Iris pigment epithelial cell (primary cell): ENCODE measurements at places on chromosomes 3 and 15.

DNA sequence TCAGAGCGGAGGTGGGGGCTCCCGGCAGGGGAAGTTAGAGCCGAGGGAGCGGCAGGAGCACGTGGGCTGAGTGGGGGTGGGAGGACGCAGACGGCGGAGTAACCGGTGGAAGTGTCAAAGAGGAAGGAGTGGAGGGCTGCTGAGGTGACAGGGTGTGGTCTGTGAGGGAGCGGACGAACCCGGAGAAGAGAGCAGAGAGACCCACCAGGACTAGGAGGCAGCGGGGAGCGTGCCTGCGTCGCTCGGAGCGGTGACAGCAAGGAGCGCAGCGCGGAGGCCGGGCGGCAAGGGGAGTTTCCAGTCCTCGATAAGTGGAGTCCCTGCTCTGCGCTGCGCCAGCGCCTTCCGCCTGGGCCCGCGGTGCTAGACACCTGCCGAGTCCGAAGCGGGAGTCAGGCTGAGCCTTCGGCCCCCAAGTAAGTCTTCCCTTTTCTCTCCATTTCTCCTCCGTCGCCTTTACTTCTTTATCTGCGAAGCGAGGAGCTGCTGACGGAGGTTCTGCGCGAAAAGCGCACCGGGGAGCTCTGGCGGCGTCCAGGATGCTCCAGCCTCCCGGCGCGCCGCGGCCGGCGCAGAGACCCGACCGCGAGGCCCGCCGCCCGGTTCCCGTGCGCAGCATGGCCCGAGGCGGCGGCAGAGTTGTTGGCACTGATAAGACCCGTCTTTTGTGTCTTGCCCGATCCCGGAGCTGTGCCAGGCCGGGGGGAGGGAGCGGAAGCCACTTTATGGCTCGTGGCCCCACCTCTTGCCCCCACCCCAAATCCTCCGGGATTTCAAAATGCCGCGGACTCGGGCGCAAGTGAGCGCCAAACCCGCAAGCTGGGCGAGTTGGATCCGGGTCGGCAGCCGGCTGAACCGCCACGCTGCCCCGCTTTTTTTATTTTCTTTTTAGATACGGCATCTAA is 533.0 kb upstream of the SEMA6D start:
- DNase-seq: peak; percentile 28

DNA sequence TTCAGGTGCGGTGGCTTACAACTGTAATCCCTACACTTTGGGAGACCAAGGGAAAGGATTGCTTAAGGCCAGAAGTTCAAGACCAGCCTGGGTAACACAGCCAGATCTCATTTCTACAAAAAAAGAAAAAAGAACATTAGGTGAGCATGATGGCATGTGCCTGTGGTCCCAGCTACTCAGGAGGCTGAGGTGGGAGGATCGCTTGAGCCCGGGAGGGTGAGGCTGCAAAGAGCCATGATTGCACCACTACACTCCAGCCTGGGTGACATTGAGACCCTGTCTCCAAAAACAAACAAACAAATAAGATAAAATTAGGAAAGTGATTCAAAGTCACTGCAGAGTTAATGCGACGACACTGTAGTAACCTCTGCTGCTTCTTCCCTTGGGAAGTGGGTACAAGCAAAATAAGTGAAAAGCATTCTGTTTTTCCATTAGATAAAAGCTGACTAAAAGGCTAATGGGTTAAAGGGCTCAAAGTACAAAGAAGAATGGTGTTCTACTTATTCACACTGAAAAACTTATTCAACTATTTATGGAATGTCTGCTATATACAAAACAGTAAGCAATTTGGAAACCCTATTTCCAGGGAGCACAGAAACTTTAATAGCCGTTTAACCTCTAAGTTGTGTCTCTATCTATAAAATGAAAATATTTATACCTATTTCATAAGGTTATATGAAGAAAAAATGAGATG is 8.0 kb upstream of the RPS27L start:
- peak; percentile 54 for DNase-seq

- DNase-seq: no peak
These were observed 22.5 kb downstream of the LRRN1 start for GRCh38 chr3:3821777-3822176.

DNA sequence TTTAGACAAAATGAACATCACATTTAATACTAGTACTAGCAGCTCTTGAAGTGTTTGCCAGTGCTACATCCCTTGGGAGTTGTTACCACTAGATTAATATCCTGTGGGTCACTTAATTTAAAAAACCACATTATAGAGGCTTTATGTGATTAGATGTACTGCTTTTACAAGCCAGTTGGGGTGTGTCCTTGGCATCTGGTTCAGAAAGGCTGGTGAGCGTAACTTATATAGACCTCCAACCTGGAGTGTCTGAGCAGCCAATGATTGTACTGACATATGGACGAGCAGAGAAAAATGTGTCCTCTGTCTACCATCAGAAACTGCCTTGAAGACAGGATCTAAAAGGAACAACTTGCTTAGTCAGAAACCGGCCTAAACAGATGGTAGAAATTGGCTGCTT is 306.2 kb upstream of the ATP11B start:
- no peak for DNase-seq

DNA sequence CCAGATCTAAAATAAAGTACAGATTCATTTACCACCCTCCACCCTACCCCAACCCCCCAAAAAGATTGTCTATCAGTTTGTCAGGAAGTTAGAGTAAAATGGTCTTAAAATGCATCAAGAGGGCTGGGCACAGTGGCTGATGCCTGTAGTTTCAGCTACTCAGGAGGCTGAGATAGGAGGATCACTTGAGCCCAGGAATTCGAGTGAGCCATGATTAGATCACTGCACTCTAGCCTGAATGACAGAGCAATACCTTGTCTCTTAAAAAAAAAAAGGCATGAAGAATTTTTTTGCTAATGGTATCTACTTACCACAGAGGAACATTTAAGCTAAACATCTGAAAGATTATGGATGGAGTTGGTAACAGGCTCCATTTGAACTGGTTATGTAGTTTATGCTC is 71.0 kb downstream of the RBM6 start:
- DNase-seq: peak; percentile 46

DNA sequence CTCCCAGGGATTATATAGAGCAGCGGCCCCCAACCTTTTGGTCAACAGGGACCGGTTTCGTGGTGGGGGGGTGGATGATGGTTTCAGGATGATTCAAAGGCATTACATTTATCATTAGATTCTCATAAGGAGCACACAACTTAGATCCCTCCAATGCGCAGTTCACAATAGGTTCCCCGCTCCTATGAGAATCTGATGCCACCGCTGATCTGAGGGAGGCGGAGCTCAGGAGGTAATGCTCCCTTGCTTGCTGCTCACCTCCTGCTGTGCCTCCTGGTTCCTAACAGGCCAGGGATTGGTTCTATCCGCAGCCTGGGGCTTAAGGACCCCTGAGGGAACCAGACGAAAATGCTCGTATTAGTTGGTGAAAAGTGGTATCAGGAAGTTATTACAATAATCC is 1.3 kb upstream of the HACD2 start:
- DNase-seq: peak; percentile 67

GRCh38 chr3:63964681-63965485 is 52.7 kb upstream of the SCAANT1 start:
- no peak for DNase-seq

- no peak for DNase-seq
These were observed 252.2 kb downstream of the FAM43A start for GRCh38 chr3:194937882-194938321.
